ENCODE measurements at places on chromosomes 1 and 21. TPM values are rescaled to one million over a fixed set of nuclear protein-coding genes. Genes with fewer than 3 reads are reported as not detected.

Gene DDR2
- total RNA-seq = 0.20 TPM

Gene NPR1
- total RNA-seq = not detected

Gene BRDT
- total RNA-seq = not detected

Gene MIER1
- 55.3 TPM for total RNA-seq

Gene OPTC
- not detected for total RNA-seq

Gene TMEM125
- not detected for total RNA-seq

Gene SEC16B
- total RNA-seq = not detected

Gene LINGO4
- total RNA-seq = 0.09 TPM

Gene OR10J4
- not detected for total RNA-seq

Gene ARHGAP29
- not detected for total RNA-seq

Gene TRPM2
- total RNA-seq = 2.6 TPM

Gene PCBP3
- total RNA-seq = 0.35 TPM

Gene OR2L3
- total RNA-seq = not detected

Gene UBE2U
- total RNA-seq = not detected

Gene S100A6
- 244 TPM for total RNA-seq

Gene EFNA1
- total RNA-seq = 0.16 TPM

Gene DYNLT4
- 0.28 TPM for total RNA-seq

Gene APCS
- total RNA-seq = not detected

Gene PDC
- not detected for total RNA-seq

Gene BTBD19
- total RNA-seq = 7.3 TPM

Gene TMEM52
- 1.4 TPM for total RNA-seq

Gene AJAP1
- total RNA-seq = not detected

Gene SPATA21
- not detected for total RNA-seq

Gene KAZN
- 0.35 TPM for total RNA-seq

Gene CRABP2
- total RNA-seq = 0.66 TPM

Gene LAMC2
- not detected for total RNA-seq

Gene F13B
- not detected for total RNA-seq

Gene EFNA3
- 1.4 TPM for total RNA-seq

Gene ERO1B
- total RNA-seq = 4.8 TPM

Gene PFDN2
- total RNA-seq = 142 TPM

Gene LCA5L
- total RNA-seq = 0.33 TPM

Gene C1QB
- 0.20 TPM for total RNA-seq

Gene IL19
- total RNA-seq = not detected

Gene FOXD2
- 0.22 TPM for total RNA-seq

Gene ASAP3
- 0.78 TPM for total RNA-seq

Gene KLHDC9
- 0.49 TPM for total RNA-seq

Gene IQGAP3
- 4.7 TPM for total RNA-seq

Gene ATAD3A
- 98.7 TPM for total RNA-seq

Measured in CD8-positive, alpha-beta memory T cell (primary cell).